ENCODE measurements at places on chromosomes 1 and 21.

- peak; percentile 48 for DNase-seq
Observed at GRCh38 chr1:26582836-26583460, 53.4 kb downstream of the RPS6KA1 start.

DNA sequence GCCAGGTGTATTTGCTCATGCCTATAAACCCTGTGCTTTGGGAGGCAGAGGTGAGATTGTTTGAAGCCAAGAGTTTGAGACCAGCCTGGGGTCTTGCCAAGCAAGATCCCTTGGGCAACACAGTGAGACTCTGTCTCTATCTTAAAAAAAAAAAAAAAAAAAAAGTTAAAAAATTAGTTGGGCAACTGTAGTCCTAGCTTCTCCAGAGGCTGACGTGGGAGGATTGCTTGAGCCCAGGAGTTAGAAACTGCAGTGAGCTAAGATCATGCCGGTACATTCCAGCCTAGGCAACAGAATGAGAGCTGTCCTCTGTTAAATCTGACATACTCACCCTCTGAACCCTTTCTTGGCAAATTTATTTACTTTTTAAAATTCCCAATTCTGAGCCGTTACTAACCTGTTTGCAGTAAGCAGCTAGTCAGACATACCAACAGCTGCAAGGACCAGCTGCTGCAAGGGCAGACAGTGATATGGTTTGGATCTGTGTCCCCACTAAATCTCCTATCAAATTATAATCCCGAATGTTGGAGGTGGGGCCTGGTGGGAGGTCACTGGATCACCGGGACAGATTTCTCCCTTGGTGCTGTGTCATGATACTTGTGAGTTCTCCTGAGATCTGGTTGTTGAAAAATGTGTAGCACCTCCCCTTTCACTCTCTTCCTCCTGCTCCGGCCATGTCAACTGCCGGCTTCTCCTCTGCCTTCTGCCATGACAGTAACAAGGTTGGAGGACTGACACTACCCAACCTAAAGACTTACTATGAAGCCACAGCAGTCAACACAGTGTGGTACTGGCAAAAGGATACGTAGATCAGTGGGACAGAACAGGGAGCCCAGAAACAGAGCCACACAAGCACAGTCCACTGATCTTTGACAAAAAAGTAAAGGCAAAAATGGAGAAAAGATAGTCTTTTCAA, 10.6 kb downstream of the PARP1 start:
- DNase-seq = no peak

GRCh38 chr1:212640223-212640878, 31.8 kb downstream of the ATF3 start:
- DNase-seq = no peak

- no peak for DNase-seq
Observed at GRCh38 chr1:46310321-46310720, 6.8 kb downstream of the UQCRH start.

DNA sequence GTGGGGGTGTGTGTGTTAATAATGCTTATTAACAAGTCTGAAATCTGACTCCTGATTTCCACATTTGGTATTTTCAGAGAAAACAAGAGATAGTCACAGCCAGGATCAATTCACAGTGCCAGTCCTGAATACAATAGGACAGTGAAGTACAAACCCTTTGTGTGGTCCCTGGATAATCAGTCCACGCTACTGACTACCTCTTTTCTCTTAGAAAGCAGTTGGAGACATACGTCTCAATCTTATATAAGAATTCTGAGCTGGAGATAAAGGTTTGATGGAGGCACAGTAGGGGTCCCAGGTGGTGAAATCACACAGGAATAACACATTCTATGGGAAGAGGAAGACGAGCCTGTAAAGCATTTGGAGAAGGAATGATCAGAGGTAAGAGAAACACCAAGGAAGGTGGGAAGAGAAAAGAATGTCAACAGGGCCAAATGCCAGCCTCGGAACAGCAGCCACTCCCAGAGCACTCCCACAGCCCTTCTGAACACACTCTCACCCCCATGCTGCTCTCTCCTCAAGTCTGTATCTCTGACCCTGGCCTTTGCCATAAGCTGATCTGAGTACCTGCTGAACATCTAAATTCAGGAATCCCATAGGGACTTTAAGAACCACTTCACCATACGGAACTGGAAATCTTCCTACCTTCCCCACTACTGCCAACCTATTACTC, 48.6 kb downstream of the TRAF5 start:
- DNase-seq = no peak

GRCh38 chr1:118504867-118505266, 319.8 kb upstream of the SPAG17 start:
- no peak for DNase-seq

DNA sequence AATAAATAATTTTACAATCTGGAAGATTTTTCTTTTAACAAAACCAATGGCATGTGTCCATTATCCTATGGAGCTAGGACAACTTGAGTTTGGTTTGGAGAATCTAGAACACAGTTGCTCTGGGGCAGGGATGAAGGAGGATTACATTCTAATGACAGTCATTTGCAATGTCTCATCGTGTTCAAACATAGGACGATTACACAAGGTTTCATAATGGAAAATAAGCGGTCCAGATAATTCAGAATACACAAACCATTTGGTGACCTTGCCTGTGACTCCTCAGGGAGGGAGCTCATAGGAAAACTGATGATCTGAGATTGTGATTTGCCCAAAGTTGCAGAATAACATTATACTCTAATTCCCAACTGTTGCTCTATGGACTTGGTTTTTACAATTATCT, 27.6 kb upstream of the RGL1 start:
- no peak for DNase-seq

DNA sequence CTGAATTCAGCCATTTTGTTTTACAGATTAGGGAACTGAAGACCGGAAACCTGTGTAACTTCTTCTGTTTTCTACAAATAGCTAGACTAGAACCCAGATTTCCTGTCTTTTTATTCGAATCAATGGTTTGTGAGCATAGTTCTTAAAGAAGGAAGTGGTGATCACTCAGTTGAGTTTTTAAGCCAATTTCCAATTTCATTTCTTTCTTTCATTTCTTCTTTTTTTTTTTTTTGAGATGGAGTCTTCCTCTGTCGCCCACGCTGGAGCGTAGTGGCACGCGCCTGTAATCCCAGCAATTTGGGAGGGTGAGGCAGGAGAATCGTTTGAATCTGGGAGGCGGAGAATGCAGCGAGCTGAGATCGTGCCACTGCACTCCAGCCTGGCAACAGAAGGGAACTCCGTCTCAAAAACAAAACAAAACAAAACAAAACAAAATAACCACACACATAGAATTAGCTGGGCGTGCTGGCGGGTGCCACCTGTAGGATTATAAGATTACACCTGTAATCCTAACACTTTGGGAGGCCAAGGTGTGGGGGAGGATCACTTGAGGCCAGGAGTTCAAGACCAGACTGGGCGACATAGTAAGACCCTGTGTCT, 3.0 kb upstream of the MDM4 start:
- DNase-seq = no peak

Measured in epithelial cell of esophagus (primary cell).